ENCODE measurements at places on chromosomes 5 and 9.

GRCh38 chr5:156019571-156020180 is 307.3 kb upstream of the SGCD start:
- DNase-seq: no peak

DNA sequence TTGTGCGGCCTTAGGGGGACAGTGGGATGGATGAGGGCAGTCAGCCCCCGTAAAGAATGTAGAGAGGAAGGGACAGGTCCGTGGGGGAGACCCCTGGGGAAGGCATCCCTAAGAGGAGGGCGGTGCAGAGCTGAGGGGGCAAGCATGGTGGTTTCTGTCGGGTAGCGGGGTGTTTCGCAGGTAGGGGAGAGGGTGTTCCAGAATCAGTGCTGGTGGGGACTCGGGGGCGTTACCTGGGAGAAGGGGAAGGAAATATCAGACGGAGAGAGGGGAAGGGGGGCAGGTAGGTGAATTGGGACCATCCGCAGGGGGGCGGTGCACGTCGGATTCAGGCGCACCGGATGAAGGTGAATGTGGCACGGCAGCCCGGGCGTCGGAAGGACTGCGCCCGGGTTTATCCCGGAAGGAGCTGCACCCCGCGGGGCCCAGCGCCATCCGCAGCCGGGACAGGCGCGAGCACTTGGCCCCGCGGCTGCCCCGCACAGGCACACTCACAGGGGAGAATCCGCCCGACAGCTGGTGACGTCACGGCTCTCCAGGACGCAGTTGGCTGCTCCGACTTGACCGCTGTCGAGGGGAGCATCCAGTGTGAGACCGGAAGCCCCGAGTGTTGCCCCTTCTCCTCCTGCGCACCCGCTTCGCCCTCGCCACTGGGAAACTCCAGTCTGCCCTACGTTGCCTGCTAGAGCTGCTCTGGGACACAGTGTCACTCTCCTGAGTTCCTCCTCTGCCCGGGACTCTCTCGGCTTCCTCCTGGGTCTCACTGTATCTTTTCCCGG is 1.3 kb downstream of the CD72 start:
- DNase-seq: peak; percentile 54

GRCh38 chr5:51657340-51658240 is 274.3 kb downstream of the ISL1 start:
- no peak for DNase-seq

DNA sequence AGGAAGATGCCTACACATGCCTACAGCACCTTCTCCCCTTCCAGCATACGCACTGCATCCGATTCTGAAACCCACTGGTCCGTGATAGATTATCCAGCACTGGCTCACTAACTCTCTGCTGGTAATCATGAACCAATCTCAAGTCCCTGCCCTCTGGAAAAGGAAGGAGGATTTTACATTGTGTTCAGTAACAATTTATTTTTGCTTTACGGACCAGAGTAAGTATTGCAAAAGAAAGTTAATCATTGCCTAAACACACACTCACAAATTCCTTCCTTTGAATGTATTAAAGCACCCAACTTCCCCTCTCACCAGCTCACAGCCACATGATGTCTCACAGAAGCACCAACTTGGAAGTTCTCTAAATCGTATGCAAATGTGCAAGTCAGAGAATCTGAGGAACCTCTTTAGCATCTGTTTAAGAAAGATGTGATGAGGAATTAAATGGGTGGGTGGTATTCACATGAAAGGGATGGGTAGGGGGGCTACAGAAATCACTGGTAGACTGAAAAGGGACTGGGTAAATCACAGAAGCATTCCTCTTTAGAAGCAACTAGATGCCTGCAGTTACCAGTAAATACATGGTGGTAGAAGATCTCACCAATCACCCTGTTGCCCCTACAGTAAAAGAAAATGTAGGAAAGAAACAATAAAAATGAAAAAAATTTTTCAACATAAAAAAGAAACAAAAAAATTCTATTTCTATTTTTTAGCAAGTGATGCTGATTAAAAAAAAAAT is 8.4 kb downstream of the GNAQ start:
- DNase-seq: peak; percentile 43

GRCh38 chr9:95770653-95771131 is 104.8 kb upstream of the ERCC6L2 start:
- DNase-seq: no peak

DNA sequence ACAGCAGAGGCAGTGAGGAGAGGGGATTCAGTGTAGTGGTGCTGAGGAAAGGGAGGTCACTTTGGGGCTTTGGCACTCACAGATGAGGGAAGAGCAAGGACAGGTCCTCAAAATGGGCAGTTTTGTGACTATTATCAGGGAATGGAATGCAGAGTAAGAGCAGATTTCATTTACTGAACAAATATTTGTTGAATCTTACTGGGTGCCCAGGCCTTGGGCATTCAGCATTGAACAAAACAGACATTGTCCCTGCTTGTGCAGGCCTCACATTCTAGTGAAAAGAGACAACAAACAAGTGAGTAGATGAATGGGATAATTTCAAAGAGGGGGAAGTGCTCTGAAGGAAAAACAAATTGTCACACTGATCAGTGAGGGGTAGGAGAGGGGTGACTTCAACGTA is 404.1 kb downstream of the DMRT2 start:
- no peak for DNase-seq

GRCh38 chr5:159208514-159209437 is 577 bp downstream of the RNF145 start:
- peak; percentile 44 for DNase-seq

- DNase-seq: no peak
These were observed 85.4 kb downstream of the RXRA start for GRCh38 chr9:134411440-134412297.

DNA sequence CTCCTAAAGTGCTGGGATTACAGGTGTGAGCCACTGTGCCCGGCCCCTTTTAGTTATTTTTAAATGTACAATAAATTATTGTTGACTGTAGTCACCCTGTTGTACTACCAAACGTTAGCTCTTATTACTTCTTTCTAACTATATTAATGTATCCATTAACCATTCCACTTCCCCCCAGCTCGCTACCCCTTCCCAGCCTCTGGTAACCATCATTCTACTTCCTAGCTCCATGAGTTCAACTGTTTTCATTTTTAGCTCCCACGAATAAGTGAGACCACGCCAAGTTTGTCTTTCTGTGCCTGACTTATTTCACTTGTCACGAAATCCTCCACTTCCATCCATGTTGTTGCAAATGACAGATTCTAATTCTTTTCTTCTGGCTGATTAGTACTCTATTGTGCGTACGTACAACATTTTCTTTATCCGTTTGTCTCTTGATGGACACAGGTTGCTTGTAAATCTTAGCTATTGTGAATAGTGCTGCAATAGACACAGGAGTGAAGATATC is 6.5 kb downstream of the LURAP1L start:
- DNase-seq: no peak

GRCh38 chr5:122183098-122183787 is 53.9 kb downstream of the ZNF474 start:
- DNase-seq: peak; percentile 93

DNA sequence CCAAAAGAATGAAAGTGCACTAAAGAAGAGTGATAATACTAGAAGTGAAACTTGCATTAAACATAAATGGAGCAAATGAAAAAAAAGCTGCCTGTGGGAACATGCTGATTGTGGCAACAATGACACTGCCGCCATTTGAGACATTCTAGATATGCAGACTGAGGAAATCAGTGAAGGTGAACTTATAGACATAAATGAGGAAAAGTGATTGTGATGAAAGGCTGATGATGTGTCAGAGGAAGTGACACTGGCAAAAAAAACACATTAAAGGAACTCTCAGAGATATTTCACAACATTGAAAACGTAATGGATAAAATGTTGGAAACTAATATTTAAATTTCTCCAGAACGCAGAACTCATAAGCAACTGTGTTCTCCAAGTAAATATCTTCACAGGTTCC is 1.2 kb downstream of the ERCC8 start:
- no peak for DNase-seq

GRCh38 chr5:177010153-177010552 is 3.6 kb upstream of the UIMC1 start:
- DNase-seq: no peak

- no peak for DNase-seq
These were observed 621.4 kb downstream of the RAB3C start for GRCh38 chr5:59204114-59204897.

DNA sequence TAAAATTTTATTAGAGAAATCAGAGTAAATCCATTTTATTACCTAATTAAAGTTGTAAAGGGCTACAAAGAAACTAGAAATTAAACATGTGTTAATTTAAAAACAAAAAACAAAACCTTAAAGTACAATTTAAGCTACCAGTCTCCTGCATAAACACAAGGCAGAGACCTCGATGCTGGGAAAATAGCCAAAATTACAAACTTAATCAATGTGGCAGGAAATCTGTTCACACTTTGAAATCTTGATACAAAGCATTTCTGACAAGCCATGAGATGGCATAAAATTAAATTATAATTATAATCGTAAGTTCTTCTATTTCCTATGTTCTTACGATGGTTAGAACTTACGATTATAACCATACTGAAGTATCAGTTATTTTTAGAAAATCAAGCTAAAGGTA is 158.0 kb upstream of the FREM1 start:
- no peak for DNase-seq

- DNase-seq: no peak
These were observed 63.3 kb downstream of the TMEM38B start for GRCh38 chr9:105757496-105758251.

DNA sequence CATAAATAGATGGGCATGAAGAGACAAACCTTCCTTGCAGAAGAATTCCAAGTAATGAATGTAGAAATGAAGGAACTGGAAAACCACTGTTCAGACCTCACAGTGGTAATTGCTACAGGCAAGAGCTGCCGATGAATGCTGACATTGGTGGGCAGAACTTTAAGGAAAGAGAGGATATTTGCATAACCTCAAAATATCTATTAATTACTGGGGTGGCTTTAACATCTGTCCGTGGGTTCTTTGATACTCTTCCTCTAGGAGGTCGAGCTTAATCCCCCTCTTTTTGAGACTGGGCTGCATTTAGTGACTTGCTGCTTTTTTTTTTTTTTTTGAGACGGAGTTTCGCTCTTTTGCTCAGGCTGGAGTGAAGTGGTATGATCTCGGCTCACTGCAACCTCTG is 34.7 kb downstream of the LAMC3 start:
- DNase-seq: no peak

DNA sequence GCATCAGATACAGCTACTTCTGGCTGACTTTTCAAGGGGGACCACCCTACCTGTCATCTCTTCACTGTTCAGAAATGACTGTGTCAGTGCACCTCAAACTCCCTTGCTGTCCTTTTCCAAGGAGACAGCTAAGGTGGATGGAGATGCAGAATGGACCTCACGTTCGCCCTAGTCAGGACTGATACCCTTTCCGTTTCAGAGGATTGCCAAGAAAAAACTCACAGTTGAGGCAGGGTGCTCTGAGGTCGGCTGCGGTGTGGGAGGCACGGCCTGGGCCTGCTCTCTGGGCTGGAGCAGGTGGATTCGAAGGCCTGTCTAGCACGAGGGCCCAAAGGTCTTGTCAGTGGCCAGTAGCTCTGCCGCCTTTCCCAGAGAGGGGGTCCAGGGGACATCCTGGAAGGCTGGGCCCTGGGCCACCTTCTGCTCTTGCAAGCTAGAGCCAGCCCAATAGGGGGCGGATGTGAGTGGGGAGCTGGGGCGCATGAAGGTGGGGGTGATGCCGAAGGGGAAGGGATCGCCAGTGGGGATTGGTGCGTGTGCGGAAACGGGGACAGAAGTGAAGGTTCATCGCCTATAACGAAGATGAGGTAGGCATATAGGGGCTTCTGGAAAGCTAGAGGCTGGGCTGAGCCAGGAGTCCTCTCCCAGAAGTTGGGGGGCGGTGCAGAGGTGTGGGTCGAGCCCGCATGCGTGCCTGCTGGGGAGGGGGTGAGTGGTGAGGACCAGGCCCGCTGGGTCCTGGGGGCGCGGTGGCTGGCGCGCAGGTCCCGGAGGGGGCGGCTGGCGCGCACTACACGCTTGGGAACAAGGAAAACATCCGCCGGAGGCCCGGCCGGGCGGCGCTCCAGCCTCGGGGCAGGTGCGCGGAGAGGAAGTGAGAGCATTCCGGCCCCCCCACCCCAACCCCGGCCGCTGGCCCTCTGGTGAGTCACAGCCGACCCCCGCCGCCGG is 2.5 kb upstream of the MSMP start:
- DNase-seq: no peak

- no peak for DNase-seq
These were observed 4.2 kb upstream of the TTC23L start for GRCh38 chr5:34834794-34835089.

- peak; percentile 92 for DNase-seq
These were observed 269.4 kb upstream of the PTGER4 start for GRCh38 chr5:40410231-40410861.

- peak; percentile 51 for DNase-seq
These were observed 654.1 kb downstream of the RAB3C start for GRCh38 chr5:59236986-59237385.

DNA sequence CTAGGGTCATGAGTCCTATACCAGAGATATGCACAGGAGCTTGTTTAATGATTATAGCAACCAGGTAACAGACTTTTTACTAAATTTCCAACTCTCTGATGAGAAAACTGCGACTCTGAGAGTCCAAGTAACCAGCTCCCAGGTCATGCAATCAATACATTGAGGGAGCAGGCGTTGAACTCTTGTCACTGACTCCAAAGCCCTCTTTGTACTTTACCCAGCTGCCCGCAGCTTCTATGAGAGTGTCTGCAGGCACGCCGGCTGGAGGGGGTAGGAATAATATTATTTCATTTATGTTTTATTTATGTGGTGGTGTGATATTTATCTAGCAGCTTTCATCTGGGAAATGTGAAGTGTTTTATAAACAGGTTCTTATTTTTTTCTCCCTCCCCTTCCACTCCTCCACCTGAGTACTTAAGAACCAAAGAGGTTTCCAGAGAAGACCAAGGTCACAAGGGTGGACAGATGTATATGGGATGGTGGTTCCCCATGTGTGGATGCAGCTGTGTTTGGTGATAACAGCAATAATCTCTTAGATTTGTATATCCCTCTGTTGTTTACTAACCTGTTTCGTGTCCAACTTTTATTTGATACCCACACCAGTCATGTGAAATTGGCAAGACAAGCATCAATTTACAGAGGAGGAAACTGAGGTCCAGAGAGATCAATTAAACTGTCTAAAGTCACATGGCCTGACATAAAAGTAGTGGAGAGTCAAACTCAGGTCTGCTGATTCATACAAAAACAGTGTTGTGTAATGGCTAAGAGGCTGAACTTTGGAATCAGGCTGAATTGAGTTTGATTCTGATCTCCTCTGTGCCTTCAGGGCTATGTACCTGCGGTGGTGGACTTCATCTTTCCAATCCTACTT is 140.2 kb upstream of the TRIM32 start:
- no peak for DNase-seq

DNA sequence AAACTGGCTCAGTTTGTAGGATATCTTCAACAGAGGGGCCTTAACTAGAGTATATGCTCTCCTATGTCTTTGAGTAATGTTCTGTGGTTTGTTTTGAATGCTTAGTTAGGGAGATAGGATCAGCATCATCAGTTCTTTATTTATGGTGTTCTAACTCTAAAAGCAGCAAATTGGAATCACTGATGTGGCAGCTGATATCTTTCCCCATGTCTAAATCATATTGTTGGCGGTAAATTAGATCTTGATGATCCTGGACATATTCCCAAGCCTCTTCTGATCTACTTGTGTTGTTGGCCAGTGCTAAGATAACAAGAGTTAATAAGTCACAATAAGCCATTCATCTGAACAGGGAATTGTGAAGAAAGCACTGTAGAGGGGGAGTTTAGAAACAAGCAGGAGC is 332.4 kb upstream of the DAB2 start:
- peak; percentile 85 for DNase-seq

Measured in fibroblast of upper back skin (primary cell).